Activated CD4-positive, alpha-beta T cell treated with anti-CD3 and anti-CD28 coated beads, Interleukin-2, Interleukin-6, amounts not matched to agents 100 ng/mL and 50 ng/mL, durations not matched to agents 16 hours and 8 hours (primary cell): ENCODE measurements at places on chromosomes 5 and 9.
A peak's percentile ranks its signal among the peaks of the same experiment; 100 is the strongest.

DNA sequence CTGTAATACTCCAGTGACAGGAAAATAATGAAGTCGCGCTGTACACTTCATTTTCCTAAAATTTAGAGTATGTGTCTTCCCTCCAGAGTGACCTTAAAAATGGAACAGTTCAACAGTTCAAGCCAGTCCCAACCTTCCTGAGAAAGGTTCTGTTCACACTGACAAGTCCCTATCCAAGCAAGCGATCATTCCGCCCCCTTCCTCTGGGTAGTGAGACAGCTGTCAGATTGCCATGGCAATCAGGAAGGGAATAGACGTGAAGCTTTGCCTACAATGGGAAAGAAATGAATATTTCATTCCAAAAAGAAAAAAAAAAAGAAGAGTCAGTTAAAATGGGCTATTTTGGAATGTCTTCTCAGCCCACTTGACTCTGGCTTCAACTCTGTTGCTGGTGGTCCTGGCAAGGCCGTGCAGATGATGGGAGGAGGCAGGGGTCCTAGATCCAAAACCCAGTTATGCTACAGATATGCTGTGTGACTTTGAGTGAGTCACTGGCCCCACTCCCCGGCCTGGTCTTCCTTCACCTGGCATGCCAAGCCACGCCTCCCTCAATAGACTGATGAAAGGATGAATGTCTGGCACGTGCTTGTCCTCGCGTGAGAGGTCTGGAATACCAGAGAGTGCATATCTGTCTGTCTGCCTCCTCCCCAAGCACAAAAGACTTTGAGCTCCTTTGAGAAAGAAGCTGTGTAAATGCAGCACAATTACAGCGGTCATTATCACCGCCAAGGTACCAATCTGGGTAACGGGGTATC lies 165.8 kb upstream of the WWC1 start:
- DNase-seq = no peak

GRCh38 chr9:8693464-8693863 lies 893.9 kb upstream of the DMAC1 start:
- DNase-seq = no peak

GRCh38 chr5:173689171-173689736 lies 72.8 kb upstream of the BOD1 start:
- DNase-seq = no peak

- no peak for DNase-seq
These were observed 1866.7 kb upstream of the C9orf72 start for GRCh38 chr9:29439961-29440360.

DNA sequence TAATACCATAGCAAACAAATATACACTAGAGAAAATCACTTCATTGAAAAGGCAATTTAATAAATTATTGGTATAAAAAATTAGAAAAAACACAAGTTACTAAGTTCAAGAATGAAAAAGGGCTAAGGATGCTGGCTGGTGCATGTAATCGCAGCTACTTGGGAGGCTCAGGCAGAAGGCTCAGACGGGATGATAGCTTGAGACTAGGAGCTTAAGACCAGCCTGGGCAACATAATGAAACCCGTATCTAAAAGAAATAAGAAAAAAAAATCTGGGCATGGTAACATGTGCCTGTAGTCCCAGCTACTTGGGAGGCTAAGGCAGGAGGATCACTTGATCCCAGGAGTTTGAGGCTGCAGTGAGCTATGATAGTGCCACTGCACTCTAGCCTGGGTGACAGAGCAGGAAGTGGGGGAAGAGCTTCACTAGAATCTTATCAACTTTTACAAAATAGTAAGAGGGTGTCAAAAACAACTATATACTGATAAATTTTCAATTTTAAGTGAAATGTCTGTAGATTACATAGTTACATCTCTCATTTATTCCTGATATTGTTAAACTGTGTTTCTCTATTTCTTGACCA lies 42.2 kb upstream of the PPP2CA start:
- DNase-seq = no peak

DNA sequence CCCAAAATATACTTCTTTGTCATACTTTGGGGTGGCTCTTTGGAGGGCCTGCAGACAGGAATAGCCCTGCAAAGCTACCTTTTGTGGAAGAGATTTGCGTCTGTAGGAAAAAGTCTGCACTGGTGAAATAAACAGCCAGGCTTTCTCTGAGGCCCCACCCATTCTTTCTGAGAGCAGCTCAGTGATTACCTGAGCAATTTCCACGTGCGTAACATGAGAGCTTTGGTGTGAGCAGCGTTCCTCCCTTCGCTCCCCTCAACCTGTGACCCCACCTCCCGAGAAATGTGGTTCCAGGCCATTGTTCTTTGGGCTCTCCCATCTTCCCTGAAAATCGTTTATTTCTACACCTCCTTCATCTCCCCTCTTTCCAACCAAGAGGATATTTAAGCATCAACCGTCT lies 23.8 kb upstream of the FBP1 start:
- DNase-seq = no peak

DNA sequence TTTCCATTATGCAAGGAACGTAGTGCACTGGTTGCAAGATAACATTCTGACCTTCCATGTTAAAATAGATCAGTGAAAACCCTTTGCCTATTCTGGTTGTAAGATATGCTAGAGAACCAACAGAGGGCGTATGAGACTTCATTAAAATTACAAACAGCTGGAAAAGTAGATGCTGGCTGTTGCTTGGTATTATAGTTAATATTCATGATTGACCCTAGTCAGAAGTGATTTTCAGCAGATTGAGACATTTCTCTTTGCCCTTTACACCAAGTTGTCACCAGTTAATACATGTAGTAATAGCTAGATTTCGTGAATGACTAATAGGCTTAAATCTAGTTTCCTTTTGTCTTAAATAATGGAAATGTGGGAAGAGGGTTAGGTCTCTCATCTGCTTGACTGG lies 13.8 kb upstream of the FGF18 start:
- no peak for DNase-seq

GRCh38 chr5:76690704-76691466 lies 25.0 kb upstream of the F2R start:
- no peak for DNase-seq

GRCh38 chr5:66440202-66440680 lies 156.0 kb upstream of the MAST4 start:
- peak; percentile 11 for DNase-seq

DNA sequence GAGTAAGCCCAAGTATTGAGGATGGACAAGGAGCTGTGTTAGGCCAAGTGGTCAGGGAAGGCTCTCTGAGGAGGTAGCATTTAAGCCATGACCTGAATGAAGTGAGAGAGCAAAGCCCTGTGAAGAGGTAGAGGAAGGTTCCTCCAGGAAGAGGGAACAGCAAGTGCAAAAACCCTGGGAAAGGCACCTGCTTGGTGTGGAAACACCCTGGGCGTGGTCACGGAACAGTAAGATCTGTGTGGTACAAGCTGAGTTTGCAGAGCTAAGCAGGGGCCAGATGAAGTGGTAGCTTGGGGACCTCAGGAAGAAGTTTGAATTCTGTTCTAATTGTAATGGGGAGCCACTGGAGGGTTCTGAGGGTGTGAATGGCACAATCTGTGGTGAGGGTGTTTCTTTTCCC lies 310.2 kb downstream of the ARHGAP26 start:
- DNase-seq = no peak
